ENCODE measurements at places on chromosomes 6 and 20. TPM values are rescaled to one million over a fixed set of nuclear protein-coding genes. Genes with fewer than 3 reads are reported as not detected.

The CGA gene
- not detected for total RNA-seq

GRCh38 chr6:29917857-29918256 lies 24.5 kb upstream of the HLA-A start:
- no peak overlapping the region for H3K27ac ChIP-seq
- H3K27me3 ChIP-seq = peaks cover 5% of the 10 kb centered on the region
- H3K36me3 ChIP-seq = no peaks in the 10 kb centered on the region
- no peak overlapping the region for H3K4me3 ChIP-seq
- no peak for DNase-seq
- no peaks in the 10 kb centered on the region for H3K4me1 ChIP-seq

The CDSN gene
- total RNA-seq = not detected

GRCh38 chr6:105867277-105867676 lies 218.9 kb upstream of the PRDM1 start:
- H3K4me1 ChIP-seq = no peaks in the 10 kb centered on the region
- DNase-seq = no peak
- H3K36me3 ChIP-seq = no peaks in the 10 kb centered on the region
- H3K4me3 ChIP-seq = no peak overlapping the region
- no peaks in the 10 kb centered on the region for H3K27me3 ChIP-seq
- H3K27ac ChIP-seq = no peak overlapping the region

DNA sequence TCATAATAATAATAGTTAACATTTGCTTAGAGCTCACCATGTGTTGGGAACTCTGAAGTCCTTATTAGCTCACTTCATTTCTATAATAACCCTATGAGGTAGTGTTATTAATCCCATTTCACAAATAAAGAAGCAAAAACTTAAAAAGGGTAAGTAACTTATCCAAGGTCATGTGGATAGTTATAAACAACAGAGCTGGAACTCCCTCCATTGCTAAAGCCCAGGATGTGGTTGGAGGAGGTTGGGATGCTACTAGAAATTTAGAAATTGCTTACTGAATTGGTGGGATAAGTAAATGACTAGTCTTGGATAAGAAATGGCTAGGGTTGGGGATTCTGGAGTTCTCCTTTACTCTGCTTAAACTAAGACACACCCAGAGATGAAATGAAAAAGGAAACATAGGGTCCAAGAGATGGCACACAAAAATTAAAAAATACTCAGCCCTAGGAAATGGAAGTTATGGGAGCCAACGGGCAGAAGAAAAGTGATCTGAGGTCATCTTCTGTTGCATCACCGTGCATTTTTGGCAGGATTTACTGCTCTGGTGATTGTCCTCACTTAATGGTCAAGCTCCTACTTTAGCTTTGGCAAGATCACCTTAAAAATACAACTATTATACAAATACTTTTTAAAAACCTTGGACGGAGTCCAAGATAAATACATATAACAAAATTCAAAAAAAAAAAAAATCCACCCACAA lies 7.7 kb upstream of the CLIC5 start:
- no peaks in the 10 kb centered on the region for H3K36me3 ChIP-seq
- no peak overlapping the region for H3K27ac ChIP-seq
- H3K4me1 ChIP-seq = no peaks in the 10 kb centered on the region
- peaks cover 8% of the 10 kb centered on the region for H3K27me3 ChIP-seq

The SLC22A16 gene
- total RNA-seq = not detected

The TEAD3 gene
- 23.5 TPM for total RNA-seq

GRCh38 chr6:136037876-136038460 lies 186.5 kb downstream of the PDE7B start:
- H3K27me3 ChIP-seq = no peaks in the 10 kb centered on the region
- no peak overlapping the region for H3K27ac ChIP-seq
- peak; percentile 61 for DNase-seq
- peaks cover 5% of the 10 kb centered on the region for H3K4me1 ChIP-seq
- no peak overlapping the region for H3K4me3 ChIP-seq

All from endodermal cell (in vitro differentiated cells).